ENCODE measurements at places on chromosomes 11 and 22.

- no peak for DNase-seq
Measured at GRCh38 chr11:81339521-81339920, 1394.1 kb downstream of the FAM181B start.

GRCh38 chr11:35147235-35147634, 8.3 kb downstream of the CD44 start:
- no peak for DNase-seq

DNA sequence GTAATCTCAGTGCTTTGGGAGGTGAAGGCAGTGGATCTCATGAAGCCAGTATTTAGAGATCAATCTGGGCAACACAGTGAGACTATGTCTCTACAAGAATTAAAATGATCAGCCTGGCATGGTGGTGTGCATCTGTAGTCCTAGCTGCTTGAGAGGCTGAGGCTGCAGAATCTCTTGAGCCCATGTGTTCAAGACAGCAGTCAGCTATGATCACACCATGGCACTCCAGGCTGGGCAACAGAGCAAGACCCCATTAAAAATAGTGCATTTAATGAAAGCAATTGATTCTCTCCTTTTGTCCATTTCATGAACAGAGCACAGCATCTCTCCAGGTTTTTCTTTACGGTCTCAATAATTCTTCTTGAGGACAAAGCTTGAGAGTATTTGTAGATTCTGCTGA, 11.3 kb upstream of the CARD16 start:
- DNase-seq, result no peak

GRCh38 chr11:127028648-127029047, 28.1 kb upstream of the KIRREL3 start:
- no peak for DNase-seq

GRCh38 chr11:65945941-65946558, 770 bp downstream of the TSGA10IP start:
- no peak for DNase-seq

GRCh38 chr11:26229257-26229656, 102.7 kb upstream of the ANO3 start:
- no peak for DNase-seq

DNA sequence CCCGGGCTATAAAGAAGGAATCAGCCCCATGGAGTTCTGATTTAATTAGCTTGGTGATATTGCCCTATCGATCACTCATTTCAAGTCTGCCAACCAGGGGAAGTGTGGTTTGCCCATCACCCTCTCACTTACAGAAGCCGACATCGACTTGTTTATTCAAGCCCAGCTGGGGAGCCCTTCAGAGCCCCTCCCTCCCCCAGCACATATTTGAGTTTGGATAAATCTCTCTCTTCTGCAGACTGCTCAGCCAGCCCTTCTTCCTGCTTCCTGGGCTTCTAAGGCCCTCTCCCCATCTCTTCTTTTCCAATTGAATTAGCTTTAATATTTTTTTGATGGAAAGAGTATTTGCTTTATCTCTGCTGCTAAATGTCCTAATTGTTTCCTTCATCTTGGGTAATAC, 299.0 kb downstream of the MIAT start:
- no peak for DNase-seq

DNA sequence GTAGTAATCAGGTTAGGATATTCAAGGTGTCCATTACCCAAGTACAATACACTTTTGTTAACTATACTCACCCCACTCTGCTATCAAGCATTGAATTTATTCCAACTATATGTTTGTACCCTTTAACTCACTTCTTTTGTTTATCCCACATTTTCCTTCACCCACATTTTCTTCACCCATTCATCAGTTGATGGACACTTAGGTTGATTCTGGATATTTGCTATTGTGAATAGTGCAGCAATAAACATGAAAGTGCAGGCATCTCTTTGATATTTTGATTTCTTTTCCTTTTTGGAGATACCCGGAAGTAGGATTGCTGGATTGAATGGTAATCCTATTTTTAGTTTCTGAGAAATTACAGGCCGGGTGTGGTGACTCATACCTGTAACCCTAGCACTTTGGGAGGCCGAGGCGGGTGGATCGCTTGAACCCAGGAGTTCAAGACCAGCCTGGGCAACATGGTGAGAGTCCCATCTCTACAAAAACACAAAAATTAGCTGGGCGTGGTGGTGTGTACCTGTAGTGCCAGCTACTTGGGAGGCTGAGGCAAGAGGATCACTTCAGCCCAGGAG, 6.5 kb downstream of the TMEM25 start:
- DNase-seq, result no peak

DNA sequence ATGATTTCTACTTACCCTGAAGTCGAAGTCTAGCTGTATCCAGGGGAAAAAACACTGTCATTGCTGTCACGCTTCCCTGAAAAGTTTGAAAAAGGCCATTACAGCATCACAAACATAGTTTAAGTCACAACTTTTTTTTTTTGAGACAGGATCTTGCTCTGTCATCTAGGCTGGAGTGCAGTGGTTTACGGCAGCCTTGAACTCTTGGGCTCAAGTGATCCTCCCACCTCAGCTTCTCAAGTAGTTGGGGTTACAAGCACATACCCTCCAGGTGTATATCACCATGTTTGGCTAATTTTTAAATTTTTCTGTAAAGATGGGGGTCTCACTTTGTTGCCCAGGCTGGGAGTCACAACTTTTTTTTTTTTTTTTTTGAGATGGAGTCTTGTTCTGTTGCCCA, 20.1 kb downstream of the SLC25A17 start:
- no peak for DNase-seq

- DNase-seq, result no peak
Measured at GRCh38 chr11:5225480-5225871, 1.4 kb downstream of the HBB start.

GRCh38 chr22:30890686-30891442, 77.7 kb downstream of the MORC2 start:
- DNase-seq, result no peak

- DNase-seq, result no peak
Measured at GRCh38 chr11:84144531-84144930, 858.4 kb upstream of the CCDC90B start.

DNA sequence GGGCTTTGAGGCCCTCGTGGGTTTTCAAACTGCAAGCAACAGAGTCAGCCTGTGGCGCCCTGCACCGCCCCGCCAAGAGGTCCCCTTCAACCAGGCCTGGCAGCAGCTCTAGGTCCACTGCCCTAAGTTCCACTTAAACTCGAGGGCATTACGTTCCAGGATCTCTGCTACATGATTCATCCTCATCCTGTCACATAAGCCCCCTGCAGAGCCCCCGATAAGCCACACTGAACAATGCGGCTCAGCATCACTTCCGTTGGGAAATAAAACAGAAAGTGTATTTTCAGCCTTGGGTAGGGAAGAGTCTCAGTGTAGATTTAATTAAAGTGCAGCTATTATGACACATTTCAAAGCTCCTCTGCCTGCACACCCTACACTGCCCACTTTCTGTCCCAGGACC, 24.6 kb downstream of the SULT4A1 start:
- no peak for DNase-seq

DNA sequence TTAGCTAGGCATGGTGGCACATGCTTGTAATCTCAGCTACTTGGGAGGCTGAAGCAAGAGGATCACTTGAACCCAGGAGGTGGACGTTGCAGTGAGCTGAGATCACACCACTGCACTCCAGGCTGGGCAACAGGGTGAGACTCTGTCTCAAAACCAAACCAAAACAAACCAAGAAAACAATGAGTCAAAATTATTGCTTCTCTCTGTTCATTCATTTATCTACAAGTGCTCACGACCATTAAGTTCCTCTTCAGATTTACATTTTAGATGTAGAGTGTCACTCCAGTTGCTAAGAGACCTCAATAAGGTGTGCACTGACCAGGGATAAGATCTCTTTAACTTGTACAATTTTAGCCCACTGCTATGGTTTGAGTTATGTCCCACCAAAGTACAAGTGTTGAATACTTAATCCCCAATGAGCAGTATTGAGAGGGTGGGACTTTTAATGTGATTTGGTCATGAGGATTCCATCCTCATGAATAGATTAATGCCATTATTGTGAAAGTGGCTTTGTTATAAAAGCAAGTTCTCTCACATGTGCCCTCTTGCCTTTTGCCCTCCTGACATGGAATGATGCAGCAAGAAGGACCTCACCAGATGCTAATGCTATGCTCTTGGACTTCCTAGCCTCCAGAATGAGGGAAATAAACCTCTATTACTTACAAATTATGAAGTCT, 7.8 kb downstream of the HNRNPUL2 start:
- no peak for DNase-seq

DNA sequence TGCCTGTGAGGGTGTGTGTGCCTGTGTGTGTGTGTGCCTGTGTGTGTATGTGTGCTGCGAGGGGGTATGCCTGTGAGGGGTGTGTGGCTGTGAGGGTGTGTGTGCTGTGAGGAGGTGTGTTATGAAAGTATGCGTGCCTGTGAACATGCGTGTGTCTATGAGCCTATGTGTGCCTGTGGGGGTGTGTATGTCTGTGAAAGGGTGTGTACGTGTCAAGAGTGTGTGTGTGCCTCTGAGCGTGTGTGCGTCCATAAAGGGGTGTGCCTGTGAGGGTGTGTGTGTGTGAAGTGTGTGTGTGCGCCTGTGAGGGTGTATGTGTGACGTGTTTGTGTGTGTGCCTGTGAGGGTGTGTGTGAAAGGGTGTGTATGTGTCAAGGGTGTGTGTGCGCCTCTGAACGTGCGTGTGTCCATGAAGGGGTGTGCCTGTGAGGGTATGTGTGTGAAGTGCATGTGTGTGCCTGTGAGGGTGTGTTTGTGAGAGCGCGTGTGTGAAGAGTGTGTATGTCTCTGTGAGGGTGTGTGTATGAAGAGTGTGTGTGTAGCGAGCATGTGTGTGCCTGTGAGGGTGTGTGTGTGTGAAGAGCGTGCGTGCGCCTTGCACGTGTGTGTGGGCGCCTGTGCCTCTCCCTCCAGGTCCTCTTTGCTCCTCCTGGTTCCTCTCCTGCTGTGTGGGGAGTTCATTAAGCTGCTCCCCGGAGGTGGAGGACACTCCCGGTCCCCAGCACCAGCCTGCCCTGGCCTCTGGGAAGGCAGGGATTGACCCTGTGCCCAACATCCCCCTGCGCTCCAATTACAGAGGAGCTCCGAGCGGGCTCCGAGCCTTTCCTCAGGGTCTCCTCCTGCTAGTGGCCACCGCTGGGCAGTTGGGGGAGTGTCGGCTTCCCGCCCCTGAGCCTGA, 53.3 kb downstream of the CACNA1I start:
- DNase-seq, result no peak

- no peak for DNase-seq
Measured at GRCh38 chr11:45079943-45080719, 66.3 kb upstream of the PRDM11 start.

DNA sequence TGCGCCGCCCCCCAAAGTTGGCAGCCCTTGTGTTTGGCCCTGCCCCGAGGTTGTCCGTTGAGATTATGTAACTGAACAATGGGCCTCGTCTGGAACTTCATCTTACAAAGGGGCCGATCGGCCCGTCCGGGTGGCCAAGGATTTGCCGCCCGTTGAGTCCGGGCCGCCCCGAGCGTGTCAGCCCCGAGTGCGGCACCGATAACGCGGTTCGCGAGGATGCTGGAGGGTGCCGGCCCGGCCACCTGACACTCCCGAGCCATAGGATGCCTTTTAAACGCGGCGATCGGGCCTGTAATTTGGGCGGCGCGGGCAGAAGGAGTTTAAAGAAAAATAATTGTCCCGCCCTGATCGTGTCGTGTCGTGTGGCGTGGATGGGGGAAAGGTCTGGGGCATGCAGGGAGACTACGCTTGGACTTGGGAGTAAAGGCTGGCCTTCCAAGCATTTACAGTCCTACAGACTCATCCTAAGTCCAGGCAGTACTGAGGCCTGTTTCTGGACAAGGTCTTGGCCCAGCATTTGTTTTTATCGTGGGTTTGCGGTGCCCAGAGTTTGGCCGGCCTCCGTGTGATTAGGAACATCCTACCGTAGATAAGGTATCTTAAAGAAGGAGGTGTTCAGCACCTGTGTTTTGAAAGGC, 1.3 kb downstream of the WEE1 start:
- DNase-seq, result peak; percentile 22

- DNase-seq, result peak; percentile 42
Measured at GRCh38 chr11:70176940-70177689, 26.0 kb upstream of the FADD start.

GRCh38 chr22:36979016-36979910, 40.0 kb downstream of the TST start:
- DNase-seq, result no peak

DNA sequence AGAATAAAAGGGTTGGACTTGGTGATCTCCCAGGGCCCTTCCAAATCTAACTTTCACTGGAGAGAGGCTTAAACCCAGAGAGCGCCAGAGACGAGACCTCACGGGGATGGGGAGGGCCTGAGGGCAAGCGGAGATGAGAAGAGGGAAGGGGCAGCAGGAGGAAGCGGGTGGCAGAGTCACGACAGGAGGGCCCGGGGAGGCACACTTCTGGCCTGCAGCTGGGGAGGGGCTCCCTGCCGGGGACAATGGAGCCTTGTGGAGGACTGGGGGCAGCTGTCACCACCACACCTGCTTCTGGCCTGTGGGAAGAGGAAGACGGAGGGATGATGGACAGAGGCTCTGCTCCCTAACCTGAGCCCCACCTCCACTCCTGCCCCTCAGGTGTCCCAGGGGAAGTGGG, 40.2 kb downstream of the PDE2A start:
- DNase-seq, result no peak

- DNase-seq, result no peak
Measured at GRCh38 chr11:134350381-134350780, 18.6 kb downstream of the GLB1L2 start.

- no peak for DNase-seq
Measured at GRCh38 chr11:117299351-117300282, 8.5 kb downstream of the BACE1-AS start.

DNA sequence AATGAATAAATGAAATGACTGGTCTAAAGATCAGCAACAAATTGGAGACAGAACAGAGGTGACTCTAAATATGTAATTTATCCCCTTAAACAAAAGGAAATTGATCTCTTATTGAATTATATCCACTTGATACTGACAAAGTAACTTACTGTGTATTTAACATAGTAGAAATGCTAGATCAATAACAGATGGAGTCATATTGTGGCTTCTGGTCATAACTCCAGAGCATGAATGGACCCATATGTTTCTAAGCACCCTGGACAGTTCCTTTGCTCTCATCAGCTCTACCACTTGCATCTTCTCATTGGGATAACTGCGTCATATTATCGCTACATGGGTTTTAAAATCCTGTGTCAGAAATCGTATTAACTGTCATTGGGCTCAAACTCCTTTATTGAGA, 222.3 kb downstream of the ETS1 start:
- DNase-seq, result no peak

DNA sequence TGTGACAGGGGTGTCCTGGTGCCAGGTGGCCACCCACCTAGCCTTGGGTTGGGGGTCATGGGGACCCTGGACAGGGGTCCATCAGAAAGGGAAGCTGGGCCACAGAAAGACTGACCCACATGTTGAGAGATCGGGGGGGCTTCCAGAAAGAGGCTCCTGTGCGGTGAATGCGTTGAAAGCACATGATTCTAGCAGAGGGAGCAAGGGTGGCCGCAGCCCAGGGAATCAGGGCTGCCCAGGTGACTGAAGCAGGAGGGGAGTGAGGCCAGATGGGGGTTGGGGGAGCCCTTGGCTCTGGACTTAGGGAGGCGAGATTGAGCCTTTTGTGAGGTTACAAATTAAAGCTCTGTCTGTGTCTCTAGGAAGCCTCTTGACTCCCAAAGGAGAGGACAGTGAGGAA, 80.7 kb downstream of the MORC2 start:
- DNase-seq, result no peak

Data from upper lobe of left lung (tissue), 6 donors.